ENCODE measurements at places on chromosomes 13 and 19. TPM values are rescaled to one million over a fixed set of nuclear protein-coding genes. Genes with fewer than 3 reads are reported as not detected.

- H3K27me3 ChIP-seq: peaks cover 9% of the 10 kb centered on the region
- DNase-seq: no peak
- no peak overlapping the region for H3K4me3 ChIP-seq
- H3K36me3 ChIP-seq: no peaks in the 10 kb centered on the region
- H3K4me1 ChIP-seq: peaks cover 2% of the 10 kb centered on the region
Measured at GRCh38 chr13:19607523-19608078, 25.9 kb upstream of the MPHOSPH8 start.

GRCh38 chr19:41369769-41370168, 5.8 kb upstream of the B9D2 start:
- no peak for DNase-seq
- H3K4me3 ChIP-seq: no peak overlapping the region
- no peaks in the 10 kb centered on the region for H3K27me3 ChIP-seq
- no peak overlapping the region for H3K27ac ChIP-seq
- H3K4me1 ChIP-seq: peaks cover 37% of the 10 kb centered on the region

- peaks cover 16% of the 10 kb centered on the region for H3K36me3 ChIP-seq
- H3K4me3 ChIP-seq: no peak overlapping the region
- no peak for DNase-seq
- H3K4me1 ChIP-seq: peaks cover 18% of the 10 kb centered on the region
Measured at GRCh38 chr13:52127378-52127777, 1.5 kb downstream of the NEK5 start.

NLRP7 gene
- total RNA-seq: 0.15 TPM

GRCh38 chr13:44112700-44113329, 233.1 kb downstream of the LACC1 start:
- no peaks in the 10 kb centered on the region for H3K27me3 ChIP-seq
- no peak overlapping the region for H3K27ac ChIP-seq
- no peak overlapping the region for H3K4me3 ChIP-seq

IGFL2 gene
- total RNA-seq: not detected

GRCh38 chr19:41569481-41570150, 6.3 kb upstream of the CEACAM21 start:
- no peaks in the 10 kb centered on the region for H3K36me3 ChIP-seq
- peaks cover 5% of the 10 kb centered on the region for H3K4me1 ChIP-seq
- H3K27me3 ChIP-seq: peaks cover 29% of the 10 kb centered on the region
- H3K4me3 ChIP-seq: no peak overlapping the region

TRAPPC6A gene
- 18.4 TPM for total RNA-seq

IL27RA gene
- total RNA-seq: 20.4 TPM

GRCh38 chr13:113506025-113506685, 15.6 kb upstream of the DCUN1D2 start:
- no peaks in the 10 kb centered on the region for H3K27me3 ChIP-seq
- H3K27ac ChIP-seq: no peak overlapping the region
- H3K36me3 ChIP-seq: peaks cover 66% of the 10 kb centered on the region
- H3K4me3 ChIP-seq: no peak overlapping the region
- H3K4me1 ChIP-seq: peaks cover 5% of the 10 kb centered on the region
- DNase-seq: no peak
